Brain microvascular endothelial cell (primary cell): ENCODE measurements at places on chromosomes 3 and 15.

DNA sequence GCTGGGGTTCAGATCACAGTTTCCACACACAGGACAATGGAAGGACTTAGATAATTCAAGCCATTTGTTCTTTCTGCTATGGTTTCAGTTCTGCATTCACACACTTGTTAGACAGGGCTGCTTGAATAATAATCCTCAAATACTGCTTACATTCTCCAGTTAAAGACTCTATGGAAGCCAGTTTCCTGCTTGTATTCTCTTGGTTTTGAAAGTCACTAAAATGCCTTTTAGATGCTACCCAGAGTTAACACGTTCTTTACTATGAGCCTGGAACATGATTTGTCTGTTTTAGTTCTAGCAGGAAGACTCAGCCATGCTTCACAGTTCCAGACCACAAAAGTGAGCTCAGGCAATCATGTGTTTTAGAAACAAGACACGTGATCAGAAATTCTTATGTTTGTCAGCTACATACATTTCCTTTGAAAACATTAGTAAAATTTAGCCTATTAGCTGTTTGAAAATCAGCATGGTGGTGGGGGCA lies 152.4 kb downstream of the LEKR1 start:
- no peak for DNase-seq

DNA sequence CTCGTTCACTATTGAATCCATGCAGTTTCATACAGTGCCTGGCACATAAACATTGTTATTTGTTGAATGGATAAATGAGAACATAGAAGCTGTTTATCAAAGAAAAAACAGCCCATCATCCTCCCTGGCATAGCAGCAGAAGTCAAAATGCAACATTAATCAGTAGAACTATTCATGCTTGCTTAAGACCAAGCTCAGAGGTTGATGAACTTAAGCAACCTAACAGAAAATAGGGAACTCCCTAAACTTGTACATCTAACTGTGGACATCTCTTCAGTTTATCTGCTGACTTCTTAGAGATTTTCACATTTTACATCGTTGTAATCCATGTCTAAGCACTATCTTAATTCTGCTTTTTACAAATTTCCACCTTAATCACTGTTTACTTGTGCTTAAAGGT lies 29.2 kb downstream of the SENP8 start:
- DNase-seq = no peak

- DNase-seq = no peak
Measured at GRCh38 chr3:97658668-97659285, 105.8 kb upstream of the ARL6 start.

DNA sequence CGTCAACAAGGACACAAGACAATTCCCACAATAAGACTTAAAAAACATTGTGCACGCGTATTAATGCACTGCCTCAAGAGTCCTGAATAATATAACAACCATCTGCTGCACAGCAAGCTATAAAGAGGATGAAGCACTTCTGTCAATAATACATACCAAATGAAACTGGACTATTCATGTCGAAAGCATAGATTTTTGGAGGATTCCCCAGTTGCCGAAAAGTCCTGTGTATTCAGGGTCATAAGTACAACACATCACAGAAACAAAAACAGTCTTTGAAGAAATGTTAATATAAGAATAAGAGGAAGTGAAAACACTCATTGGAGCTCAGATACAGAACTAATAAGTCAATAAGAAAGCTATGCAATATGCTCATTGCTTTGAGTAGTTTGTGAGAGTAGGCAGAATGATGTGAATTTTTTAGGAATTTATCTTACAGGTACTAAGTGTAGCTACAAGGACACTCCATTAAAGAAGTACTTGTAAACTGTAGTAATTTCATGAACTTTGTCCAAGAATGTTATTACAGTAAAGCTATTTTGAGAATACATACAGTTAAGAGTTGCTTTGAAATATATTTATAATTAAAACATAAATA lies 31.6 kb downstream of the CBLB start:
- DNase-seq = no peak
